ENCODE measurements at places on chromosomes 6 and 20. TPM values are rescaled to one million over a fixed set of nuclear protein-coding genes. Genes with fewer than 3 reads are reported as not detected.
A peak's percentile ranks its signal among the peaks of the same experiment; 100 is the strongest.

DNA sequence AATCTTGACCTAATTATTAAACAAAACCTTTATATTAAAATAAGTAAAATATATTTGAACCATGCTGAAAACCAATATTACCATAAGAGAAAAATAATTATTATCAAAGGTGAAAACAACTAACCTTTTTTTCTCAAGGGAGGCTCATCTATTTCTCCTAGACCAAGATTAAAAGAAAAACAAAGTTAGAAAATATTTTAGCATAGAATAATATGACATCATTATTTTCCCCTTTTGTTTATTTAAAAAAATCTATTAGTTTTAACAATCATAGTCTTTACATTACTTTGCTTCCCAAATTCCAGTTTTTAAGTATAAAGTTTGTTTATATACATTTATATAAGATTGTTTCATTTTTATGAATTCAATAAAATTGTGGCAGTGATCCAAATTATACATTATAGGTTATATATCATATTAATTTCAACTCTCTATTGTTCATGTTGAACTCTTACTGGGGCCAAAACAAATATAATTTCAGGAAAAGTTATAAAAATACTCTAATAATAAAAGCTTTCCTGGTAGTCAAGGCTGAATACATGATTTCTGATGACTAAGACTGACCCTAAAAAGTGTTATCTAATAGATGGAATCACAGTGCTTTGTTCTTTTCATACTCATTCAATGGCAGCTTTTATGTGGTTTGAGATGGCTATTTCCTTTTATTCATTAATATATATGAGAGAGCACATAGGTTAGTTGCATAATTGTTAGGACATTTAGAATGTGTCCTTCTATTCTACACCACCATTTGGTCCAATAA is 89.4 kb downstream of the TRDN start:
- DNase-seq: no peak

PCMTD2 gene
- polyA plus RNA-seq: 183 TPM

PACSIN1 gene
- 0.65 TPM for polyA plus RNA-seq

DNA sequence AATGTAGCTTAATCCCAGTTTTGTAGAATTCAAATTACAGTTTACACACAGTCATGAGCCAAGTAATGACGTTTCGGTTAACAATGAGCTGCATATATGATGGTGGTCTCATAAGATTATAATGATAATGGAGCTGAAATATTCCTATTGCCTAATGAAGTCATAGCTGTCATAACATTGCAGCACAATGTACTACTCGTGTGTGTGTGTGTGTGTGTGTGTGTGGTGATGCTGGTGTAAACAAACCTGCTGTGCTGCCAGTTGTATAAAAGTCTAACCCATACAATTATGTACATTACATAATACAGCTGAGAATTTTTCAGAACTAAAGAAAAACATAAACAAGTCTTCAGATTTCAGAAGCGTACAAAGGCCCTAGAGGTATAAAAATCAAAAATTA is 66.7 kb upstream of the ARID1B start:
- no peak for DNase-seq

UBD gene
- 0.62 TPM for polyA plus RNA-seq

DNA sequence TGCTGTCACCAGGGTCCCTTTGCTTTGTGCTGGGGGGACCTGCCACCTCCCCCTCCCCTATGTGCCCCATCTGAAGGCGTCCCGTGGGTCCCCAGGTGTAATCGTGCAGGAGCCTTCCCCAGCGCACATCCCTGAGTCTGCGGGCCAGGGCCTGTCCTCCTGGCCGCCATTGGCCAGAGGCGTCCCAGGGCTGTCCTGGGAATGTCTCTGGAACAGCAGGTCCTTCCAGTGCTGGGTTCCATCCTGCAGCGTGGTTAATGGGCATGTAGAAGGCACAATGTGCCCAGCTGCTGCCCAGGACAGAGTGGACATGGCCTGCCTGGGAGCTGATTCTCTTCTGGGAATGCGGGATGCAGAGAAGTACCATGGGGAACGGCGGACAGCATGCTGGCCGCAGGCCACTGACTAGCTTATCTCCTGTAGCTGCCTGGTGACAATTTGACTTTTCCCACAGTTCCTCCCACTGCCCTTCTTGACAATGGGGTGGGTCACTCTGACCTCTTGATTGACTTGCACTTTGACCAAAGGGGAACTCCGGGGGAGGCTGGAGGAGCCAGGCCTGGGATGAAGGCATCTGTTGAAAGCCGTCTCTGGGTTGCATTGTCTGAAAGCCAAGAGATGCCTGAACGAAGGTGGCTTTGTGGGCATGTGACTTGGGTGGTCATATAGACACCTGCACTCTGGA is 64.0 kb downstream of the CTCFL start:
- DNase-seq: no peak

ACSS1 gene
- 30.7 TPM for polyA plus RNA-seq

RNF217 gene
- 13.6 TPM for polyA plus RNA-seq

- DNase-seq: no peak
These were observed 3.2 kb upstream of the PSMB8 start for GRCh38 chr6:32847004-32847403.

- DNase-seq: no peak
These were observed 30.6 kb downstream of the ZNF311 start for GRCh38 chr6:28974505-28974904.

DNA sequence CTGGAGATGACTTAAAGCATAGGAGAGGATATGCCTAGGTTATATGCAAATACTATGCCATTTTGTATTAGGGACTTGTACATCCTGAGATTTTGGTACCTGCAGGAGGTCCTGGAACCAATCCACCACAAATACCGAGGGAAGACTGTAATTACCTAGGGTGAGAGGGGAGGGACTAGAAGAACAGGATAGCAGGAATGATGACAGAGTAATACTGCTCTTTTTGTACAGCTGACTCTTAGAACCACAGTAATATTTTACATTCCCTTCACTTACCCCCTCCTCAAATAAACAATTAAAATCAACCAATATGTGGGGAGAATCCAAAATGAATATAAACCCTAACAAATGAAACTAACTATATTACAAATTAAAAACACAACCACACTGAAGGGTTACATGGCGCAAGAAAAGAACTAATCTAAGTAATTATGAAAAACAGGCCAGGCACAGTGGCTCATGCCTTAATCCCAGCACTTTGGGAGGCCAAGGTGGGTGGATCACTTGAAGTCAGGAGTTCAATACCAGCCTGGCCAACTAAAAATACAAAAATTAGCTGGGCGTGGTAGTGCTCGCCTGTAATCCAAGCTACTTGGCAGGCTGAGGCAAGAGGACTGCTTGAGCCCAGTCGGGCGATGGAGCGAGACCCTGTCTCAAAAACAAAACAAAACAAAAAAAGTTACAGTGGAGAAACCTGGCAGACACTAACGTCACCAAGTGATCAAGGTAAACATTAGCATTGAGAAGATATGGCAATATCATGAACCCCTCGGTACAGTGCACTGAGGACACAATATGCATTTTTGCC is 37.1 kb downstream of the MAP1LC3A start:
- no peak for DNase-seq

DNA sequence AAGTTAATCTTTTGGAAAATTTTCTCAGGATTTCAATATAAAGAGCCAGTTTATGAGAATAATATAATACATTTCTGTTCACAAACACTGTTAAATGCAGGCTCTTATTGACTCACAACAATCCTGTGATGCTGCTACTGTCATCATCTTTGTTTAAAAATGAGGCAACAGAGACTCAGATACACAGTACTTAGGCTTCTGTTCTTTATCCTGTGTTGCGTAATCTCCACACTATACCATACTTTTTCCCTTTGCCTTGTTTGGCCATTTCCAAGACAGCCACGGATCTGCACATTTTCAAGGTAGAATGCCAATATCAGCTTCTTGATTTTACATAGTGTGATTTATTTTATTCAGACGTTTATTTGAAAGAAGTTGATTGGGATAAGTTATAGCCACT is 699.0 kb upstream of the CITED2 start:
- DNase-seq: no peak

PLCB4 gene
- 14.1 TPM for polyA plus RNA-seq

DNA sequence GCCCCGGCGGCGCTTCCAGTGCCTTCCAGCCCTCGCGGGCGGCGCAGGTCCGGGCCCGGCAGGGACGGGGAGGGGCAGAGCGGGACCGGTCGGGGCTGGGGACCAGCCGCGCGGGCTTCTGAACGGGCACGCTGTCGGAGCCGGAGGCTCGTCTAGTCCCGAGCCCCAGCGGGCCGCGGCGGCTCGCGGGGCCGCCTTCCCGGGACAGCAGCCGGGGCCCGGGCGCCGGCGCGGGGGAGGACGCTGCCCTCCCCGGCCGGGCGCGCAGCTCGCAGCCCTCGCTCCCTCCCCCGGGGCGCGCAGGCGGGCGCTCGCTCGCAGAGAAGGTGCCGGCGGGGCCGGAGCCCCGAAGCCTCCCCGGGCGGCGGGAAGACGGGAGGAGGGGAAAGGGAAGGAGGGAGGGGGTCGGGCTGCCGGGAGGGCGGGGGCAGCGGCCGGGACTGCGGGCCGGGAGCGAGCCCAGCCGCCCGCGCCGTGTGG is 696 bp upstream of the SIRPA start:
- DNase-seq: peak; percentile 43

GRCh38 chr20:33291830-33292355 is 8.9 kb downstream of the BPIFB1 start:
- no peak for DNase-seq

DNA sequence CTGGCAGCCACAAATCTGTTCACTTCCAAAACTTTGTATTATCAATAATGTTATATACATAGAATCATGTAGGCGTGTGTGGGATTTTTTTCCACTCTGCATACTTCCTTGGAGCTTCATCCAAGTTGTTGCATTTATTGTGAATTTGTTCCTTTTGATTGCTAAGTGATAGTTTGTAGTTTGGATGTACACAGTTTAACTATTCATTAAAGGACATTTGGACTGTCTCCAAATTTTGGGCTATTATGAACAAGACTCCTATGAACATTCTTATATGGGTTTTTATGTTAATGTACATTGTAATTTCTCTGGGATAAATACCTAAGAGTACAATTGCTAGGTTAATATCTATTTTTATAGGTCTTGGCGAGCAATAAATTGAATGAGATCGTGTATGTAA is 36.2 kb upstream of the GCNT2 start:
- DNase-seq: no peak

GRCh38 chr20:49484180-49485140 is 2.0 kb upstream of the KCNB1 start:
- DNase-seq: peak; percentile 9

- no peak for DNase-seq
These were observed 15.0 kb upstream of the DTNBP1 start for GRCh38 chr6:15677822-15678221.

GRCh38 chr6:124669713-124670480 is 292.3 kb upstream of the RNF217 start:
- no peak for DNase-seq

- DNase-seq: no peak
These were observed 145.3 kb downstream of the KHDC1L start for GRCh38 chr6:73079978-73080377.

All from left renal cortex interstitium (tissue), 4 donors.